ENCODE measurements at places on chromosomes 4 and X.

DNA sequence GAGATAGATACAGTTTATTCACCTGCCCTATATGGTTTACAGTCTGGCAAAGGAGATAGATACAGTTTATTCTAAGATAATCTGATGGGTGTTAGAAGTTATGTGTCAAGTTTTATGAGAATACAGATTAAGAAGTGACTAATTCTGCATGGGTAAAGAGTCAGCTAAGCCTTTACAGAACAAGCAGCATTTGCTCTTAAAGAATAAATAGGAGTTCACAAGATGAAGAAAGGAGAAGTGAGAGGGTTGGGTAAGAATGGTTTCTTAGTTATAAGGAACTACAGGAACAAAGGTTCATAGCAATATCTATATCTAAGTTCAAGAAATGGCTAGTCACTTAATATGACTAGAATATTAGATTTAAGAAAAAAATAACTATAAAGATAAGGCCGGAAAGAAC is 47.6 kb downstream of the THOC2 start:
- H3K4me3 ChIP-seq = no peak overlapping the region
- H3K27ac ChIP-seq = no peak overlapping the region
- H3K4me1 ChIP-seq = no peaks in the 10 kb centered on the region
- H3K36me3 ChIP-seq = peaks cover 31% of the 10 kb centered on the region

DNA sequence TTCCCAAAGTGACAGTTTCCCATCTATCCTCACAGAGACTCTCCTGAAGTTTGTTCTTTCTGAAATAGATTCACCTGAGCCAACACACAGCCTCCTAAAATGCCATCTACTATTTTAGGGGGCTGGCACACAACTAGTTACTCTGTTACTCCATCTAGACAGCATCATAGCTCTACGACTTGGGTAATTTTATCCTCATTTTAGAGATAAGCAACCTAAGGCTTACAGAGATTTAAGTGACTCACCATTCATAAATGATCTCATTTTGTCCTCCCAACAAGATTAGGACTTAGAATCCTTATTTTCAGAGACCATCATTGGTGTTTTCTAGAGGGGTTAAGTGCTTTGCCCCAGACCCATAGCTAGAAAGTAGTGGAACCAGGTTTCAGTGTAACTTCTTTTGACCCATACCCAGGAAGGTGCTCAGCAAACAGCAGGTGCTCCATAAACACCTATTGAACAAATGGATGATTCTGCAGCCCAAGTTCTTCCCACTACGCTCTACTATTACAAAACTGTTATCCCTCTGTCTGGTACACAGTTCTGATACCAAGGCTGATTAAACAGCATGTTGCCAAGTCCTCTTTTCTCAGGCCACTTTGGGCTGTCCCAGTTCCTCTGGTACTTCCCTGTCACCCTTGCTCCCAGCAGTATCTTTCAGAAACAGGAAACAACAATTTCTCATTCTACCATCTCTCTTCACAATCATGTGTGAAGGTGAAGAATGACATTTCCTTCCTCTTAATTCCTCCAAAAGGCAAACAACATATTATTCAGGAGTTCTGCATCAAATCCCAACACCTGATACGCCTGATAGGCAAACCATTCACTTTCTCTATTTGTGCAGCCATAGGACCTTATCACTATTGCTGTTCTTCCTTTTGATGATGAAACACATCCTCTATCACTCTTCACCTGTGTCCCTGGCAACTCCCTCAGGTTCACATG is 304.7 kb upstream of the TAPT1 start:
- no peaks in the 10 kb centered on the region for H3K36me3 ChIP-seq
- no peak for DNase-seq
- H3K27me3 ChIP-seq = peaks cover 3% of the 10 kb centered on the region
- H3K4me3 ChIP-seq = no peak overlapping the region
- no peaks in the 10 kb centered on the region for H3K4me1 ChIP-seq
- H3K27ac ChIP-seq = no peak overlapping the region

- H3K27me3 ChIP-seq = no peaks in the 10 kb centered on the region
- H3K27ac ChIP-seq = no peak overlapping the region
- no peaks in the 10 kb centered on the region for H3K4me1 ChIP-seq
- no peaks in the 10 kb centered on the region for H3K36me3 ChIP-seq
Observed at GRCh38 chr4:42627885-42628646, 28.8 kb downstream of the ATP8A1 start.

- no peaks in the 10 kb centered on the region for H3K36me3 ChIP-seq
- peaks cover 5% of the 10 kb centered on the region for H3K27me3 ChIP-seq
- H3K27ac ChIP-seq = no peak overlapping the region
- no peak overlapping the region for H3K4me3 ChIP-seq
Observed at GRCh38 chrX:70196961-70197720, 19.9 kb downstream of the DGAT2L6 start.

DNA sequence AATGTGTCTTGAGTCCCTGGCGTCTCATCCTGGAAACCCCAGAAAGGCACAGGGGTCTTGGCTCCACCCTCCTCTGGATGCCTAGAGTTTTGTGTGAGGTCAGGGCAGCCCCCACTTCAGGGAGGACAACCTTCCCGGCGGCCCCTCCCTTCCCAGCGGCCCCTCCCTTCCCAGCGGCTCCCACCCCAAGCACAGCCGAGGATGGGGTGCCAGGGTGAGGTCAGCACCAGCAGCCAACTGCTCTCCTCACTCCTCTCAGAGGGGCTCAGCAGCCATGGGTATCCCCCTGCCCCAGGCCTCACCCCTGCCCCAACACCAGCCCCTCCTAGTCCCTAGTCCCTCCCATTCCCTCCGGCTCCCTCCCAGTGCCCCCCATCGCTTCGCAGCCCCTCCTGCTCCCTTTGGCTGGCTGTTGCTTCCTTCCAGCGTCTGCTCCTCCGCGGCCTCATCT is 17.4 kb downstream of the DGKQ start:
- no peak for DNase-seq
- H3K4me3 ChIP-seq = no peak overlapping the region
- H3K27ac ChIP-seq = no peak overlapping the region
- no peaks in the 10 kb centered on the region for H3K36me3 ChIP-seq
- H3K27me3 ChIP-seq = no peaks in the 10 kb centered on the region
- no peaks in the 10 kb centered on the region for H3K4me1 ChIP-seq

- no peaks in the 10 kb centered on the region for H3K27me3 ChIP-seq
- no peak for DNase-seq
- H3K27ac ChIP-seq = peak overlapping the region; percentile 94
Observed at GRCh38 chr4:1768367-1769034, 24.6 kb upstream of the FGFR3 start.

- DNase-seq = no peak
- peak overlapping the region; percentile 7 for H3K27ac ChIP-seq
- H3K36me3 ChIP-seq = no peaks in the 10 kb centered on the region
- H3K4me3 ChIP-seq = no peak overlapping the region
Observed at GRCh38 chr4:88106205-88106604, 52.2 kb downstream of the ABCG2 start.

- H3K36me3 ChIP-seq = no peaks in the 10 kb centered on the region
- H3K27ac ChIP-seq = no peak overlapping the region
- H3K27me3 ChIP-seq = no peaks in the 10 kb centered on the region
- no peak overlapping the region for H3K4me3 ChIP-seq
- DNase-seq = no peak
Observed at GRCh38 chr4:125796138-125796537, 481.4 kb downstream of the FAT4 start.

DNA sequence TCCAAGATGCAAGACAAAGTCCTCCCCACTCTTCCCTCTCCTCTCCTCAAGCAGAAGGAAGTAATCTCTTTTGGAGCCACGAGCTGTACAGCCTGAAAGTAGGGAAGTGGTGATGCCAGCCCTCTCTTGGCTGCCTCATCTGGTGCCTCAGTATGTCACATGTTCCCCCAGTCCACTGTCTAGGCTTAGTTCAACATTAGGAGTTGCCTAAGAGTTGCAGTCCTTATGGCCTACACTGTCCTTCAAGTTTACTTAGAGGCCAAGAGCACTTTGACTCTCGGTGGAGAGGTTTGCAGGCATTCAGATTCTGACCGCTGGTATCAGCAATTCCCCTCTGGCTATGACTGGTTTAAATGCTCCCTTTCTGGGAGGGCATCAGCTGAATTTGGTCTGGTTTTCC is 735.6 kb downstream of the GLUD2 start:
- no peaks in the 10 kb centered on the region for H3K36me3 ChIP-seq
- DNase-seq = no peak
- no peak overlapping the region for H3K4me3 ChIP-seq
- H3K27me3 ChIP-seq = no peaks in the 10 kb centered on the region
- H3K4me1 ChIP-seq = no peaks in the 10 kb centered on the region

GRCh38 chr4:74543983-74544382 is 99.0 kb downstream of the AREG start:
- no peak for DNase-seq
- H3K27me3 ChIP-seq = no peaks in the 10 kb centered on the region
- H3K27ac ChIP-seq = no peak overlapping the region
- peaks cover 9% of the 10 kb centered on the region for H3K4me1 ChIP-seq
- H3K4me3 ChIP-seq = no peak overlapping the region

- no peak overlapping the region for H3K27ac ChIP-seq
- no peak for DNase-seq
- H3K27me3 ChIP-seq = no peaks in the 10 kb centered on the region
- H3K4me3 ChIP-seq = no peak overlapping the region
- H3K4me1 ChIP-seq = no peaks in the 10 kb centered on the region
- H3K36me3 ChIP-seq = no peaks in the 10 kb centered on the region
Observed at GRCh38 chrX:64182208-64182607, 23.3 kb downstream of the AMER1 start.

GRCh38 chrX:107563824-107564223 is 64.5 kb upstream of the PRPS1 start:
- H3K4me1 ChIP-seq = peaks cover 11% of the 10 kb centered on the region
- H3K4me3 ChIP-seq = no peak overlapping the region
- no peak overlapping the region for H3K27ac ChIP-seq

- H3K4me3 ChIP-seq = no peak overlapping the region
- no peak overlapping the region for H3K27ac ChIP-seq
- peaks cover 9% of the 10 kb centered on the region for H3K27me3 ChIP-seq
- no peak for DNase-seq
- peaks cover 12% of the 10 kb centered on the region for H3K4me1 ChIP-seq
Observed at GRCh38 chrX:132088864-132089263, 39.0 kb downstream of the FRMD7 start.

DNA sequence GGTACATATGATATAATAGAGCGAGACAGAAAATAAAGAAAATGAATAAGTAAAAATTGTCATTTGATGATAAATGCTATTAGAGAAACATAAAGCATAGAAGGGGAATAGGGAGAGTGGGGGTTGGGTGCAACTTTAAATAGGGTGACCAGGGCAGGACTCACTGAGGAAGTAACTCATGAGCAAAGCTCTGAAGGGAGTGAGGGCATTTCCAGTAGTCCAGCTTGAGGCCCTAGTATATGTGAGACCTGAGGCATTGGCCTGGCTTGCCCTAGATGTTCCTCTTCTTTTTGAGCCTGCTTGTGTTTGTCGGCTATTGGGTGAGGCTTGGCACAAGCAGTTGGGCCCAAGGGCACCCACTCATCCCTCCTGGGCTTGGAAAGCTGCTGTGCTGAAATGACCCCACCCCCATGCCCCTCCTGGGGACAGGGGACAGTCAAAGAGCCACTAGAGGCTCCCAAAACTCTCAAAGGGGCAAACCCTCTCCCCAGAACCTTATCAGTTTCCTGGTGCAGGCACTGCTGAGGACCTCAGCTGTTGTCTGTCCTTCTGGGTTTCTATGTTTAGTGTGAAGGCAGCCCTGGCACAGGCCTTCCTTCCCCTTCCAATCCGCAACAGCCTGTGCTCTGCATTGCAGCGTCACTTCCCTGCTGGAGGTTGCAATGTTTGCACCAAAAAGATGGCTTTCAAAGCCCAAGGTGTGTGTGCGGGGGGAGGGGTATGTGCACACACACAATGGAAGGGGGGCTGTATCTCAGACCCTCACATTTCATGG is 40.1 kb downstream of the APLN start:
- H3K27me3 ChIP-seq = no peaks in the 10 kb centered on the region
- H3K36me3 ChIP-seq = no peaks in the 10 kb centered on the region
- no peaks in the 10 kb centered on the region for H3K4me1 ChIP-seq
- H3K4me3 ChIP-seq = no peak overlapping the region

- DNase-seq = no peak
- no peak overlapping the region for H3K27ac ChIP-seq
- no peaks in the 10 kb centered on the region for H3K36me3 ChIP-seq
- peaks cover 9% of the 10 kb centered on the region for H3K27me3 ChIP-seq
- H3K4me3 ChIP-seq = no peak overlapping the region
Observed at GRCh38 chr4:71663780-71664179, 120.1 kb downstream of the GC start.

GRCh38 chr4:160514126-160514525 is 1411.2 kb downstream of the RAPGEF2 start:
- no peaks in the 10 kb centered on the region for H3K4me1 ChIP-seq
- H3K36me3 ChIP-seq = no peaks in the 10 kb centered on the region
- no peak for DNase-seq

GRCh38 chrX:16145656-16146055 is 21.6 kb upstream of the MAGEB17 start:
- H3K4me1 ChIP-seq = peaks cover 19% of the 10 kb centered on the region
- no peak for DNase-seq
- no peak overlapping the region for H3K27ac ChIP-seq
- H3K4me3 ChIP-seq = no peak overlapping the region

DNA sequence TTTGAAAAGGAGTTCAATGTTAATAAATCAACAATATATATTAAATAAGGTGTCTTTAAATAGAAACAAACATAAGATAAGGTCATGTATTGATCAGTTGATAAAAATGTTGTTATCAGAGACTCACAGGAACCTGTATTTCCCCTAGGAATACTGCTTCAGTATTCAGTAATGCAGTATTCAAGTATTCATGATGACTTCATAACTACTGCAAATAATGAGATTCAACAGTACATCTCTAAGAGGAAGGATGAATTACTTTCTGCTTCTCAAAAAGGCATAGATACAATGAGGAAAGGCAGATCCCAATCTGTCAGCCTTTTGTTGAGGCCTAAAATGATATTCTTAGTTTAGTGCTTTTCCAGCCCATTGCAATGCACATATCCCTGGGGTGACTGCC is 73.7 kb downstream of the MAGEB17 start:
- H3K27me3 ChIP-seq = no peaks in the 10 kb centered on the region
- H3K4me3 ChIP-seq = no peak overlapping the region
- DNase-seq = no peak
- no peaks in the 10 kb centered on the region for H3K36me3 ChIP-seq

DNA sequence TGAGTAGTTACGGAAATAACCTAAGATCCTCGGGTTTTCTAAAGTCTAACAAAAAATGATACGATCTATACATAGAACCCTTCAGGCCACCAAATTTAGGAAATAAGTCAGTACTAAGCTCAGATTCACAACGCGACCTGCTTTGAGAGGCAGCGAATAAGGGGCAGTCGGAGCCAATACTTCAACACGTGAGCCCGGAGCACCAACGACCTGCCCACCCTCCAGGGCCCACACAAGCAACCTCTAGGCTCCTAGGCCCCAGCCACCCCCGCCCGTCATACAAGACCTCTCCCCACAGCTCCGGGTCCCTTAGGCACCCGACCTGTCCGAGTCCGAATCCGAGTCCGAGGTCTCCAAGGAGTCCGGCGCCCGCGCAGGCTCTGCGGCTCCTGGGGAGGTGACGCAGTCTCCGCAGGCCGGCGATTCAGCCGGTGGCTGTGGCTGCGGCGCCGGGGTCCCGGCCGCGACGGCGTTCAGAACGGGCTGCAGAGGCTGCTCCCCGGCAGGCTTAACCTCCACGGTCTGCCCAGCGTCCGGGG is 580 bp downstream of the NAF1 start:
- H3K4me3 ChIP-seq = peak overlapping the region; percentile 88
- H3K27me3 ChIP-seq = no peaks in the 10 kb centered on the region
- peaks cover 12% of the 10 kb centered on the region for H3K36me3 ChIP-seq
- DNase-seq = peak; percentile 72
- H3K4me1 ChIP-seq = peaks cover 19% of the 10 kb centered on the region
